ENCODE measurements at places on chromosomes 11 and 22. TPM values are rescaled to one million over a fixed set of nuclear protein-coding genes. Genes with fewer than 3 reads are reported as not detected.

GRCh38 chr11:112150517-112150916 is 13.4 kb downstream of the IL18 start:
- no peaks in the 10 kb centered on the region for H3K4me1 ChIP-seq
- DNase-seq: no peak
- no peaks in the 10 kb centered on the region for H3K27me3 ChIP-seq
- no peak overlapping the region for H3K4me3 ChIP-seq
- H3K36me3 ChIP-seq: no peaks in the 10 kb centered on the region

DNA sequence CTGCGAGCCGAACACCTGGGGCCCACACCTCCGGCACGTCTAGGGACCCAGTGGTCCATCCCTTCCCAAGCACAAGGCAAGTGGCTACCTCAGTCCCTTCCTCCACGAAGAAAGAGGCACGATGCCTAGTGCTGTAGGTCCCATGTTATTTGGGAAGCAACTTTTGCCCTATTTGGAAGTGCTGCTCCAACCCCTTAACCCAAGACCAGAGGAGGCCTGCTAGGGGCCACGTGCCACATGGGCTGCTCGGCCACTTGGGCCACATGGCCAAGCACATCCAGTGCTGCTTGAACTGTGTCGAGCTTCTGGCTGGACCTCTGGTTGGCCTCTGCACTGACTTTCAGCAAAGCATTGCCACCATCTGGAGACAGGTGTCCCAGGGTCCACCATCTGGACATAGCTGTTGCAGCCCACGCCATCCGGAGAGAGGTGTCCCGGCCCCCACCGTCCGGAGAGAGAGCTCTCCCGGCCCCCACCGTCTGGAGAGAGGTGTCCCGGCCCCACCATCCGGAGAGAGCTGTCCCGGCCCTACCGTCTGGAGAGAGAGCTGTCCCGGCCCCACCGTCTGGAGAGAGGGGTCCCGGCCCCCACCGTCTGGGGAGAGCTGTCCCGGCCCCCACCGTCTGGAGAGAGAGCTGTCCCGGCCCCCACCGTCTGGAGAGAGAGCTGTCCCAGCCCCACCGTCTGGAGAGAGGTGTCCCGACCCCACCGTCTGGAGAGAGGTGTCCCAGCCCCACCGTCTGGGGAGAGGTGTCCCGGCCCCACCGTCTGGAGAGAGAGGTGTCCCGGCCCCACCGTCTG is 6.5 kb upstream of the B4GALNT4 start:
- H3K27ac ChIP-seq: no peak overlapping the region
- H3K36me3 ChIP-seq: no peaks in the 10 kb centered on the region
- H3K4me3 ChIP-seq: no peak overlapping the region
- H3K27me3 ChIP-seq: no peaks in the 10 kb centered on the region
- peaks cover 14% of the 10 kb centered on the region for H3K4me1 ChIP-seq
- DNase-seq: no peak

GGTLC3 gene
- total RNA-seq: not detected

DNA sequence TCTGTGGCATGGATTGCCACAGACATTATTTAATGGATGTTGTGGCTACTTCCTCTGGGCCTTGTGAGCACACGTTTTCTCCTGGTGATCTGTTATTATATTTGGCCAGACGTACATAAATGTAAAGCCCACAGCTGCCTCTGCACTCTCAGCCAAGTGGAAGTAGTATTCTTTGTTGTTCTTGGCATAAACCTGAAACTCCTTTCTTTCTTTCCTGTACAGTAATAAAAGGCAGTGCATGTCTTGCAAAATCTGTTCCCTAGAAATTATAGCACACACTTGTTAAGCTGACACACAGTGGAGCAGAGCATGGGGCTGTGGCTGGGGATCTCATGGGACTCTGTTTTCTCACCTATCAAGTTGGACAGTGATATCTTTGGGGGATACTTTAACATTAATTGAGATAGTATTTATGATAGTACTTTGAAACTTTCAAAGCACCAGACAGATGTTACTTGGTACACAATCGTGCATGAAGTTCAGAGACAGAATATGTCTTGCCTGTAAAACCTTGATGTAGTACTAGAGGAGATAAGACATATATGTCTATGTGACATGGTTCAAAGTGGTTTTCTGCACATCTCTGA is 20.9 kb downstream of the PANX1 start:
- no peak overlapping the region for H3K27ac ChIP-seq
- H3K36me3 ChIP-seq: no peaks in the 10 kb centered on the region
- H3K27me3 ChIP-seq: no peaks in the 10 kb centered on the region
- H3K4me1 ChIP-seq: no peaks in the 10 kb centered on the region
- H3K4me3 ChIP-seq: no peak overlapping the region

DNA sequence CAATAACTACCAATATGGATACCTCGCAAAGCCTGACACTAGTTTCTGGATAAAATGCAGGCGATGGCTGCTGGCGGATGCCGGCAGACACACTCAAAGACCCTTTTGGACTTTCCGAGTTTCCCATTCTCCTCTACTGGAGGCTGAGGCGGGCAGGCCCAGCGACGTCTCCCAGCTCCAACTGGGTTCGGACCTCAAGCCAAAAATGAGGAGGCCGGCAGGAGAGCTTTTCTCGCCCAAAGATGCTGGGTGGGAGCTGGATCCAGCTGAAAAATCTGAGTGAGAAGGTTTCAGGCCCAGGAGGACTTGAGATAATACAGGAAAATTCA is 428 bp upstream of the FEZ1 start:
- H3K4me3 ChIP-seq: peak overlapping the region; percentile 32
- no peak overlapping the region for H3K27ac ChIP-seq
- no peak for DNase-seq
- H3K4me1 ChIP-seq: peaks cover 17% of the 10 kb centered on the region
- peaks cover 6% of the 10 kb centered on the region for H3K27me3 ChIP-seq

GRCh38 chr22:25839755-25840154 is 97.8 kb downstream of the MYO18B start:
- DNase-seq: no peak
- no peaks in the 10 kb centered on the region for H3K27me3 ChIP-seq
- H3K36me3 ChIP-seq: no peaks in the 10 kb centered on the region

DNA sequence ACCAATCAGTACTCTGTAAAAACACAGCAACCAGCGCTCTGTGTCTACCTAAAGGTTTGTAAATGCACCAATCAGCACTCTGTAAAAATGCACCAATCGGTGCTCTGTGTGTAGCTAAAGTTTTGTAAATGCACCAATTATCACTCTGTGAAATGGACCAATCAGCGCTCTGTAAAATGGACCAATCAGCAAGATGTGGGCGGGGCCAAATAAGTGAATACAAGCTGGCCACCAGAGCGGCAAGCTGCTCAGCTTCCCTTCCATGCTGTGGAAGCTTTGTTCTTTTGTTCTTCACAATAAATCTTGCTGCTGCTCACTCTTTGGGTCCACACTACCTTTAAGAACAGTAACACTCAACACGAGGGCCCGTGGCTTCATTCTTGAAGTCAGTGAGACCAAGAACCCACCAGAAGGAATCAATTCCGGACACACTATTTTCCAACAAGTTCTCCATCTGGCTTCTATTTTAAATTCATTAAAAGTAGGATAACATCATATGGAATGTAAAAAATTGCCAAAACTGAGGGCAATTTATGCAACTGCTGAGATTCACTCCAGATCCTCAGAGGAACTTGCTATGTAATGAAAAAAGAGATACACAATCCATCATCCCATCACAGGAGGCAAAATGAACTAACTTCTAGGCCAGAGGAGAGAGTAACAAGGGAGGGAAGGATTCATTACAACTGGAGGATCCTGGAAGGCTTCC is 3.1 kb upstream of the PANX1 start:
- no peak overlapping the region for H3K4me3 ChIP-seq
- DNase-seq: no peak

NXPE1 gene
- not detected for total RNA-seq

- H3K36me3 ChIP-seq: no peaks in the 10 kb centered on the region
- H3K27ac ChIP-seq: no peak overlapping the region
- no peak for DNase-seq
Measured at GRCh38 chr22:24420072-24420976, 7.1 kb upstream of the ADORA2A start.

- no peaks in the 10 kb centered on the region for H3K27me3 ChIP-seq
- H3K4me1 ChIP-seq: no peaks in the 10 kb centered on the region
- H3K4me3 ChIP-seq: no peak overlapping the region
Measured at GRCh38 chr11:125376117-125376516, 119.9 kb downstream of the FEZ1 start.

GLYATL2 gene
- not detected for total RNA-seq

RBMXL2 gene
- total RNA-seq: not detected

DNA sequence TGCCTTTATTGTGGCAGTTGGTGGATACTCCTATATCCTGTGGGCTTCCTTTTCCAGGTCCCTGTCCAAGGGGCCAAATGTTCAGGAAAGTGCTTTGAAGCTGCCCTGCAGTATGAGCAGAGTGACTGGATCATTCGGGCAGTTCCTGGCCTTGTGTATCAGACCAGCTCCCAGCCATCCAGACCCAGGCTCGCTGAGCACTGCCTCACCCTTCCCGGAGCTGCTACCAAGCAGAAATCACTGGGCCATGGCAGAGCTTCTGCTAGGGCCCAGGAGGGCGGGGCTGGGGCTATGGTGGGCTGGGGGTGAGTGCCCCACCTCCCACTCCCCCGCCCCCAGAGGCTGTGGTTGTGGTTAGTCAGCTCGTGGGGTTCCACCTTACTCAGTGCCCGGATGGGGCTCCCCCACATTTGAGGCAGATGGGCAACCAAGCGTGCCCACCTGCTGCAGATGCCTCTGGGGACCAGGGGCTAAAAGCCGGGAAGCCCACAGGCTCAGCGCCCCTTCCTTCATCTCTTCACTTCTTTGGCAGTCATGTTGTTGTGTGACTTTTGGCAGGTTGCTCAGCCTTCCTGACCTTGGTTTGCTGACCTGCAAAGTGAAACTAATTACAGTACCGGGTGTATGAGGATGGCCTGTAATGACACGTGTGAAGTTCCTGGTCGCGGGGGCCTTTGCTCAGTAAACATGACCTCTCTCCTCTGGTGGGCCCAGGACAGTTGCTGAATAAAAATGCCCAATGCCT is 2.1 kb upstream of the LRRC32 start:
- no peak overlapping the region for H3K27ac ChIP-seq
- peak overlapping the region; percentile 40 for H3K4me3 ChIP-seq
- no peaks in the 10 kb centered on the region for H3K36me3 ChIP-seq
- H3K4me1 ChIP-seq: peaks cover 5% of the 10 kb centered on the region

DNA sequence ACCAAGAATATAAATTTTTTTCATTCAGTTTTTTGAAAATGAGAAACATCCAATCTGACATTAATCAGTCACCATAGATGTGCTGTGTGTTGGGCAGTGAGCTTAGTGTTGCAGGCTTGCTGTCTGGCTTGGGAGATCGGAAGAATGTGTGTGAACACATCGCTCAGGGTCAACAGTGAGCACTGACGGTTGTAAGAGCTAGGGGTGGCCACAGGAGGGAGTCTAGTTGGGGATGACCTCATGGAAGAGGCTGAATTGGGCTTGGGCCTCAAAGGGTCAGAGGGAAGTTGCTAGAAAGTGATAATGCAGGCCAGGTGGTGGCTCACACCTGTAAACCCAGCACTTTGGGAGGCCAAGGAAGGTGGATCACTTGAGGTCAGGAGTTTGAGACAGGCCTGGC is 375.4 kb downstream of the DDX10 start:
- no peaks in the 10 kb centered on the region for H3K27me3 ChIP-seq
- no peaks in the 10 kb centered on the region for H3K36me3 ChIP-seq
- H3K4me3 ChIP-seq: no peak overlapping the region
- H3K4me1 ChIP-seq: no peaks in the 10 kb centered on the region
- no peak for DNase-seq

DNA sequence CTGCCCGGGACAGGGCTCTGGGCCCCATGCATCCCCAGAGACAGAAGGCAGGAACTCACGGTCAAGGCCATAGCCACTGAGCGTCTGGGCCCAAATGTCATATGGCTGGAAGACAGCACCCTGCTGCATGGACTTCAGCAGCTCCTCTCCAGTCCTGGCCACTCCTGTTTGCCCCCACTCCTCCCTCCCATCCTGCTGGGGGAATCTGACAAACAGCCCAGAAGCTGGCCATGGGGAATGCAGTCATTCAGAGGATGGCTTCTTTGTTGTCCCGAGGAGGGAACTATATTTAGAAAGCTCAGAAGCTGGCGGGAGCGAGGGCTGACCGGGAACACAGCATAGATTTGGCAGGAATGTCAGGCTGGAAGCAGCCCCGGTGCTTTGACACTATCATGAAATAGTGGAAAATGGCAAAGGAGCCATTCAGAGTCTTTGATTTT is 35.0 kb downstream of the DKK3 start:
- no peaks in the 10 kb centered on the region for H3K4me1 ChIP-seq
- no peaks in the 10 kb centered on the region for H3K36me3 ChIP-seq
- H3K27me3 ChIP-seq: no peaks in the 10 kb centered on the region
- no peak overlapping the region for H3K27ac ChIP-seq
- no peak overlapping the region for H3K4me3 ChIP-seq

- no peak for DNase-seq
- H3K27ac ChIP-seq: no peak overlapping the region
- H3K4me1 ChIP-seq: no peaks in the 10 kb centered on the region
- H3K27me3 ChIP-seq: no peaks in the 10 kb centered on the region
- no peak overlapping the region for H3K4me3 ChIP-seq
- no peaks in the 10 kb centered on the region for H3K36me3 ChIP-seq
Measured at GRCh38 chr22:44439356-44440223, 58.4 kb downstream of the RTL6 start.

ZNF215 gene
- total RNA-seq: 0.35 TPM

DNA sequence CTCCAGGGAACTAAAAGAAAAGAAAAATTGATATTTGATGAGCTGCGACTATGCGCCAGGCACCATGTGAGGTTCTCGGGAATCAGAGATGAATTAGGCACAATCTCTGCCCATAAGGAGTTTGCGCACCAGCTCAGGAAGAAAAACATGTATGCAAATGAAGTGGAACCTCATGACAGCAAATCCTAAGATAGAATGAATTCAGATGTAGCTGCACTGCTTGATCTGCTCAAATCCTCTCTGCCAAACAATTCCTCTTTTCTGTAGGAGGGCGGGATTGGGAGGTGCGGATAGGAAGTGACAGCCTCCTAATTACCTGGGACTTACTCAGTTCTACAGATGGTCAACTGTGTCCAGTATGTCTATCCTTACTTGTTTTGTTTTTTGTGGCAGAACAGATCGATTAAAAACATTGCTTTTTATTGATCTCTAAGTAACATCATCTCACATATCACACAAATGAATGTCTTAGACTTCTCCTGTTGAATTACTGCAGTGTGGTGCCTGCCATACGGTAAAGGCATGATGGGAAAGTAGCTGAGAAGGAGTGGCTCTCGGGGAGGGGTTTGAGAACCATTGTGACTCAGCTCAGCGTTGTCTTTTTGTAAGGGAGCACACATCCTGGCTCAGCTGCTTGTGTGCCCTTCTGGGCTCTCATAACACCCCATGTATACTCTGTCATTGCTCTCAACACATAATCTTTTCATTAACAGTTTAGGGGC is 13.9 kb downstream of the CRTAM start:
- peak; percentile 23 for DNase-seq
- H3K27ac ChIP-seq: peak overlapping the region; percentile 66
- H3K4me1 ChIP-seq: peaks cover 21% of the 10 kb centered on the region

- H3K27me3 ChIP-seq: no peaks in the 10 kb centered on the region
- H3K27ac ChIP-seq: no peak overlapping the region
- no peaks in the 10 kb centered on the region for H3K4me1 ChIP-seq
Measured at GRCh38 chr11:72012897-72013721, 14.4 kb downstream of the IL18BP start.

All from naive thymus-derived CD4-positive, alpha-beta T cell (primary cell).